ENCODE measurements at places on chromosomes 1 and 21.

DNA sequence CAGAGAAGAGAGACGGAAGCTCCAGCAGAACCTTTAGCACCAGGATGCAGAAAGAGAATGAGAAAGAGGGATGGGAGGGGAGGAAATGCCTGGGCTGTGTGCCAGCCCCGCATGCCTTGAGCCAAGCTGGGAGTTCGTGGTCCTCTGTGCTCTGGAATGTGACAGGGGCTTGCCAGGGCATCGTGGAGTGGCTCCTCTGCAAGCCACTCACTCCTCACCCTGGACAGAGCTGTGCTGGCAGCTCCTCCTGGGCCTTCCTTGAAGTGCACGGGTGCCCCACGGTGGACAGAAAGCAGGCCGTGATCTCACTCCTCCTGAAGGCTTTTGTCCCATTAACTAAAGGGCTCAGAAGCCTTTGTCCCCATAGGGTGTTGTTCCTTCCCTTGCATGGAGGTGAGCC lies 34.8 kb upstream of the PRELP start:
- DNase-seq = no peak

DNA sequence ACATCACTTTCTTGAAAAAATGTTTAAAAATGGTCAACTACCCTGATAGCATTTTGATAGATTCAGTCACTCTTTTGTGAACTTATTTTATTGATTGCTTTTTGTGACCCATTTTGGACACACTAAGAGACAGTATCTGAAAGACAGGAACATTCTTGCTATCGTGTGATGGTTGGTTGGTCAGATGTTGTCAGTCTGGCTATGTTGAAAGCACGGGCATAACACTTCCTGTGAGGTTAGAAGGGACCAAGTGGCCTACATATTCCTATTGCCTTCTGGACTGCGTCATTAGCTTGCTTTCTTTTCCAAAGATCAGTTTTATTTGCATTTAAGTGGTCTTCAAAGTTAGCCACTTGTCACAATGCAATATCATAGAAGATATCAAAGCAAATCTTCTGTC lies 1.4 kb downstream of the OR2T6 start:
- no peak for DNase-seq

- DNase-seq = no peak
These were observed 79.0 kb downstream of the CD58 start for GRCh38 chr1:116491700-116492357.

DNA sequence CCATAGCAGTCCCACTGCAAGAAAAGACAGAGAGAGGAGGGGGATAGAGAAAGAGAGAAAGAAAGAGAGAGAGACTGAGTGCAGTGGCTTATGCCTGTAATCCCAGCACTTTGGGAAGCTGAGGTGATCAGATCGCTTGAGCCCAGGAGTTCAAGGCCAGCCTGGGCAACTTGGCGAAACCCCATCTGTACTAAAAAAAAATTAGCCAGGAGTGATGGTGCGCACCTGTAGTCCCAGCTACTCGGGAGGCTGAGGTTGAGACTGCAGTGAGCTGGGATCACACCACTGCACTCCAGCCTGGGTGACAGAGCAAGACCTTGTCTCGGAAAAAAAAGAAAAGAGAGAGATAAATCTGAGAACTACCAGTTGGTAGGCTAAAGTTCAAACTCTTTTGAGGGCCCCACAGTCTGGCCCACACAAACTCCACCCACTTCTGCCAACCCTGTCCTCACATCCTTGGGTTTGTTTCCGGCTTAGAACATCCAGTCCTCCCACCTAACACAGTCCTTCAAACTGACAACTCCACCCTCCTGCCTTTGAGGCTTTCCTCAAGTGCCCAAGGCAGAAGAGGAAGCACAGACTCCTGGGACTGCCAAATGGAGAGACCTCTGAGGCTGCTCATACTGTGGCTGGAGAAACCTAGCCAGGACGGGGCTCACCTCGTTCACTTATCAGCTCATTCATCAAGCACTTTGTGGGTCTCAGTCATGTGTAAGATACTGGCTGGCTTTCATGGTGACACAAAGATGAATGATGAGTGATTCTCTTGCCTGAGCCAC lies 20.1 kb downstream of the TFAP2E start:
- DNase-seq = no peak

GRCh38 chr1:102799496-102799895 lies 308.8 kb downstream of the COL11A1 start:
- no peak for DNase-seq

- no peak for DNase-seq
These were observed 714.7 kb downstream of the NCAM2 start for GRCh38 chr21:21712748-21713520.

DNA sequence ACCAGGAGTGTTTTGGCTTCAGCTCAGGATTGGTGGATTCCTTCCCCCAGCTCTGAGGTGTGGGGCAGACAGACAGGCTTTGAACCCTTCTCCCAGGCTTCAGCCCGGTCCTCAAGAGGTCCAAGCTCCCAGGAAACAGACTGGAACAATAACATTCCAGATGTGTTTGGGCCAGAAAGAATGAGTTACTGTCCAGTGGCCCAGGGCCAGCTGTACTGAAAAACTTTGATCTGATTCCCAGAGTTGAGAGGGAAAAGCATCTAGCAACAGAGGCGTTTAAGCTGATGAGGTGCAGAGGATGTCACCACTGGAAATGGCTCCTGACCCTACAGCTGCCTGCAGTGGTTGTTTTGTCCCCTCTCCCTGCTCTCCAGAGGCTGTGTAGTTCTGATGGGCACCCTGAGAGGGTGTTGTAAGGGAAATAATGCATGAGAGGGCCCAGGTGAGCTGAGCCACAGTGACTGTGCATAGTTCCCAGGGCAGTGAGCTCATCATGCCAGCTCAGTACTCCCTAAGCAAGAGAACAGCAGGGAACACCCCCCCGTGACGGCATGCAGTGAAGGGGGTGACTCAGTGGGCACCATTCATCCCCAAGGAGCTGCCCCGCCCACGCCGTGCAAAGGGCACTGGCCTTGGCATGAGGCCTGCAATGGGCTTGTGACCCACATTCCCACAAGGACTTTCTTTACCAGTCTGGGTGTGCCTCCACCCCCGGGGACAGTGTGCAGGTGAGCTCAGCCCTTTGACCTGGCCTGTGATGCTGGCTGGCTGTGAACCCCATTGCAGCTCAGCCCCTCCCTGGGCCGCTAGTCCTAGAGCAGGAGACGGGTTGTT lies 13.8 kb upstream of the SFN start:
- no peak for DNase-seq

- DNase-seq = no peak
These were observed 3.6 kb downstream of the CTBS start for GRCh38 chr1:84570436-84571149.

- no peak for DNase-seq
These were observed 32.8 kb downstream of the PCNT start for GRCh38 chr21:46356494-46357334.

DNA sequence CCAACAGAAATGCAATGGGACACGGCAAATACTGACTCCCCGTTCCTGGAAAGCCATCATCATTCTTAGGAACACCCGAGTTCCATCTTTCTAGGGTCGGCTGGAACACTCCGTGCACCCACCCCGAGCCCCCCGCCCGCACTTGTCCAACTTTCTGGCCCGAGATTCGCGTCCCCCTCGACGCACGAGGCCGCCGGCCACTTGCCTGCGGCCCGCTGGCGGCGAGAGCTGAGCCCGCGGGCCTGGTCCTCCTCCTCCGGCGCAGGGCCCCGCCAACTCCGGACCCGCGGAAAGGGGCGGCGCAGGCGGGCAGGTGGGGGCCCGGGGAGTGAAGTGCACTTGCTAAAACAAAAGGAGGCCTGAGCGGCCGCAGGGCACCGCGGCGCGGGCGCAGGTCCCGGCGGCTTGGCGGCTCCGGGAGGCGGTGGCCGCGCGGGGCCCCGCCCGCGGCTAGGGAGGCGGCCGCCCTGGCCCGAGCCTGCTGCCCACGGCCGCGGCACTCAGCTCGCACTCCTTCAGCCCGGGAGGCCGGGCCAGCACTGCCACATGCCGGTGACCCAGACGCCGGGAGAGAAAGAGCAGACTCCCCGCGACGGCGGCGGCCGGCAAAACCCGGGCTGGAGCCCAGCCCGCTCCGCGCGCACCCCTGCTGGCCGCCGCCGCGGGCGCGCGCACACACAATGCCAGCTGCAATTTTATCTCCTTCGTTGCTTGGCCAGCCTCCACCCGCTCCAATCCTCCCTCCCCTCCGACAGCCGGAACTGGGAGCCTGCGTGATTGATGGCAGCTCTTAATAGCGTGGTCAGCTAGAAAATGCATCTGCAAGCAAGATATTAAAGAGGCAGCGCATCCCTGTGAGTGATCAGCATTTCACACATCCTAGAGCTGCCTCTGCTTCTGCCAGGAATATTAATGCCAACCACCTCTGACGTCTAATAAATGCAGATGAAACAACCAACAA lies 114.3 kb downstream of the RERE start:
- DNase-seq = peak; percentile 77

All from activated T-cell treated with anti-CD3 and anti-CD28 coated beads for 48 hours (primary cell).